ENCODE measurements at places on chromosomes 6 and 20. TPM values are rescaled to one million over a fixed set of nuclear protein-coding genes. Genes with fewer than 3 reads are reported as not detected.

DNA sequence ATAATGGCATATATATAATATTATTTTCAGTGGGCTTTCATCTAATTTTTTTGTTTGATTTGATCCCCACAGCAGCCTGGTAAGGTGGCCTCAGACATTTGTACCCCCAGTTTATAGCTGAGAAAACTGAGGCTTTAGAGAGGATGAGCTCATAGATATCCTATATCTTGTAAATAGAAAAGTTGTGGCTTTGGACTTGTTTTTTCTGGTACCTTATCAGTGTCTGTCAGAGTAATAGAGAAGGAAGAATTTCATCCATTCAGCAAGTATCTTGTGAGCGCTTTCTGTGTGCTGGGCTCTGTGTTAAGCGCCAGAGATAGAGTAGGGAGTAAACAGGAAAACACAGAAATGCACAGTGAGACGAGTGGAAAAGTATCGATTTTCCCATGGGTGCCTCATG lies 27.9 kb downstream of the TAF11 start:
- H3K4me1 ChIP-seq, result no peaks in the 10 kb centered on the region
- no peaks in the 10 kb centered on the region for H3K27me3 ChIP-seq
- H3K4me3 ChIP-seq, result no peak overlapping the region
- H3K27ac ChIP-seq, result no peak overlapping the region

GRCh38 chr6:108809211-108809610 lies 39.0 kb upstream of the ARMC2 start:
- H3K4me1 ChIP-seq, result peaks cover 4% of the 10 kb centered on the region
- no peak for DNase-seq
- no peak overlapping the region for H3K27ac ChIP-seq
- H3K27me3 ChIP-seq, result no peaks in the 10 kb centered on the region

The NT5E gene
- total RNA-seq, result 32.4 TPM

- H3K4me1 ChIP-seq, result no peaks in the 10 kb centered on the region
- no peaks in the 10 kb centered on the region for H3K36me3 ChIP-seq
- no peak for DNase-seq
- H3K27ac ChIP-seq, result no peak overlapping the region
Observed at GRCh38 chr6:168107191-168107983, 28.4 kb upstream of the FRMD1 start.

GRCh38 chr6:16409531-16410441 lies 171.4 kb downstream of the GMPR start:
- DNase-seq, result peak; percentile 63
- H3K4me1 ChIP-seq, result peaks cover 7% of the 10 kb centered on the region
- no peaks in the 10 kb centered on the region for H3K36me3 ChIP-seq
- H3K27me3 ChIP-seq, result no peaks in the 10 kb centered on the region

DNA sequence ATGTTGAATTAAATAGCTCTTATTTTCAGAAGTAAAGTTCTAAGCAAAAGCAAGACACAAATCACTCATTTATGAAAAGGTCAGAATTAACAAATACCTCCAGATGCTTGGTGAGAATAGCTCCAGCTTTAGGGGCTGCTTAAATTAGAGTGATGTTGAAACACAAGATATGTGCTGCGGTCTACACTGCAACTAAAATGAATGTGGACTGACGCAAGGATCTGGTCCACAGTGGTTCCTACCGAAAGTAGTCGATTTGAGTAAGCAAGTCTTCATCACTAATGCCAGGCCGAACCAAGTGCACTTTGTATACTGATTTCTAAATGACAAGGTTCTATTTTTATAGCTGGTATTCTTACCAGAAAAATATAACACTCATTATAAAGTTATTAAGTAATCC lies 96.3 kb downstream of the PRDM1 start:
- no peak for DNase-seq
- H3K36me3 ChIP-seq, result no peaks in the 10 kb centered on the region
- H3K27ac ChIP-seq, result no peak overlapping the region
- no peaks in the 10 kb centered on the region for H3K27me3 ChIP-seq
- H3K4me1 ChIP-seq, result no peaks in the 10 kb centered on the region
- no peak overlapping the region for H3K4me3 ChIP-seq

The PLA2G7 gene
- total RNA-seq, result 0.31 TPM

The EPPIN gene
- 185 TPM for total RNA-seq

GRCh38 chr20:32907886-32908285 lies 49.2 kb downstream of the EFCAB8 start:
- DNase-seq, result no peak
- H3K4me3 ChIP-seq, result no peak overlapping the region
- H3K36me3 ChIP-seq, result no peaks in the 10 kb centered on the region
- H3K27me3 ChIP-seq, result no peaks in the 10 kb centered on the region
- no peak overlapping the region for H3K27ac ChIP-seq
- H3K4me1 ChIP-seq, result no peaks in the 10 kb centered on the region
